ENCODE measurements at places on chromosomes 12 and 14. TPM values are rescaled to one million over a fixed set of nuclear protein-coding genes. Genes with fewer than 3 reads are reported as not detected.

GRCh38 chr12:53952871-53953734, 1.6 kb upstream of the HOXC12 start:
- DNase-seq, result no peak

GRCh38 chr12:49604856-49605255, 583 bp downstream of the FAM186B start:
- no peak for DNase-seq

DNA sequence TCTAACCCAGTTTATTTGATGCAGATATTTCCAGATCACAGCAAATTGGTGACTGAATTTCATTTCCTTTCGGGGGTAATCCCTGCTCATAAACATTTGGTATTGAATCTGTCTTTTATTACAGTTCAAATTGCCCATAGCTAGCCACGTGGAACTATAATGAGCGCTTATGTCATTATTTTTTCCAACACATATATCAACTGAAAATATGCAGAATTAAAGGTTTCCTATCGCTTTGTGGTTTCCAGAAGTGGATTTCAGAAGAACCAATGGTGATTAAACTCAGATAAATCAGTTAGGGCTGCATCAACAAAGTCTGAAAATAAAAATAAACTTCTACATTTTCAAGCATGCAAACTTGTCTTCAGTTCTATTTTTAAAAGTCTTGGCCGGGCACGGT, 111.9 kb downstream of the PIK3C2G start:
- no peak for DNase-seq

DNA sequence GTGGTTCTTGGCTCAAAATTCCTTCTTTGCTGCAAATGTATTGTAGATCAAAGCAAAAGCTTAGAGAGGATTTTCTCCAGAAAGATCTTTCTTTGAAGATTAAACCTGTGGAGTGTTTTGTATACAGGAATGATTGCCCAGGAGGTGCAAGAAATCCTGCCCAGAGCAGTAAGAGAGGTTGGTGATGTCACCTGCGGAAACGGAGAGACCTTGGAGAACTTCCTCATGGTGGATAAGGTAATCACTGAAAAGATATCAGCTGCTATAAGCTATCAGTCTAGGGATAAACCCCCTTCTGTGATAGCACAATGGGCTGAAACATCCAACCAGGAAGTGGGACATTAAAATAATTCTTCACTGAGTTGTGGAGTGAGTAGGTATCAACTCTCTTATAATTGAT, 85.7 kb downstream of the MYRFL start:
- DNase-seq, result peak; percentile 57

GRCh38 chr14:37122288-37122687, 50.1 kb downstream of the SLC25A21 start:
- no peak for DNase-seq

DNA sequence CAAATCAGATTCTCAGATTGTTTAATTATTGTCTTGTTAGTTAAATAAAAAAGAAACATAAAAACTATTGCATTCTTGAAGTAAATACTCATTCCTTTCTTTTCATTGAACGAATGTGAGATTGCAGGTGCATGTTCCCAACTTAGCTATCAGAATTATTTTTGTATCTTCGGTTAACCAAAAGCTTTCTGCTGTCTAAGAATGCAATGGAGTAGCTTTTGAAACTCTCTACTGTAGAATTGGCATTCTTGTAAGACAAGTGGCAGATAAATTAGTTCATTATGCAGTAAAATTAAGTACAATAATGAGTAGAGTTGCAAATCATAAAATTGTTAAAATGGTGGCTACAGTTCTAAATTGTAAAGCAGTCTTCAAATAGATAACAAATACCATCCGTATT, 298.1 kb downstream of the ACSS3 start:
- no peak for DNase-seq

DNA sequence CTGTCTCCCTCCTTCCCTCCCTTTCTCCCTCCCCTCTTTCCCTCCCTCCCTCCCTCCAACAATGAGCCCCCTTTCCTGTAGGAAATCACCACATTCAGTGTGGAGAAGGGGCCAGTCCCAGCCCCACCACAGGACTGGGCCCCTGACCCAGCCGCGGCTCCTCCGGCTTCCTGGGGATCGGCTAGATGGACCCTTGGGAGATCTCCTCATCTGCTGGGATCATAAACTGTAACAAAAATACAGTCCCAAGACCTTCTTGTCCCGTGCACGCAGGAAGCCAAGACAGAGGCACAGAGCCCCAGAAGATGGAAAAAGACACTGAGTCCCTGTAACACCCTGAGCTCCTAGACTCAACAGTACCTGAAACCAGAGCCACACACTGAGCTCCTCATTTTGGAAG, 23.9 kb downstream of the DIO3 start:
- DNase-seq, result no peak

- no peak for DNase-seq
These were observed 58.9 kb upstream of the ANKS1B start for GRCh38 chr12:100043631-100044030.

- no peak for DNase-seq
These were observed 4.8 kb downstream of the RNF34 start for GRCh38 chr12:121404734-121405133.

DNA sequence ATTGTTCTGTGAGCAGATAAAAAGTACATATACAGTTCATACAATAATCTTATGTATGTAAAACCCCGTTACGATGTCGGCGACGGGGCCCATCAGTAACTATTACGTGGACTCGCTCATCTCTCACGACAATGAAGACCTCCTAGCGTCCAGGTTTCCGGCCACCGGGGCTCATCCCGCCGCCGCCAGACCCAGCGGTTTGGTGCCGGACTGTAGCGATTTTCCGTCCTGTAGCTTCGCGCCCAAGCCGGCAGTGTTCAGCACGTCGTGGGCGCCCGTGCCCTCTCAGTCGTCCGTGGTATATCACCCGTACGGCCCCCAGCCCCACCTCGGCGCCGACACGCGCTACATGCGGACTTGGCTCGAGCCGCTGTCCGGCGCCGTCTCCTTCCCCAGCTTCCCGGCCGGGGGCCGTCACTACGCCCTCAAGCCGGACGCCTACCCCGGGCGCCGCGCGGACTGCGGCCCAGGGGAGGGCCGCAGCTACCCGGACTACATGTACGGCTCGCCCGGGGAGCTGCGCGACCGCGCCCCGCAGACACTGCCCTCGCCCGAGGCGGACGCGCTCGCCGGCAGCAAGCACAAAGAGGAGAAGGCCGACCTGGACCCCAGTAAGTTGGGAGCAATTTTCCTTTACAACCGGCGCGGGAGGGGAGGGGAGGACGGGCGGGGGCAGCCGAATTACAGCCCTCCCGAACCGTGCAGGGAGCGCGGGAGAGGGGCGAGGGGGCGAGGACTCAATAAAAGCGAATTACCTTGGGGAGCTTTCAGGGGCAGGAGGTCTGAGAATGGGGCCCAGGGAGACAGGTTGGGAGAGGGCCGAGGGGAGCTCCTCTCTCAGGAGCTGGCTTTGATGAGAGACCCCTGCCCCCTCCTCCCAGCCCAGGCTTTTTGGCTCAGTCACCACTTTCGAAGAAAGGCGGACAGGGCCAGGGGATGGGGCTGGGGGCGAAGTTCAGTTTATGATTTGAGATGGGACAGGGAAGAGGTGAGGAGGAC, at the start of gene HOXC9:
HOXC9 (plus strand) TSS at position 46 of the 999 bp plus-strand sequence; CDS start at position 74, 28 bp downstream.
- no peak for DNase-seq

DNA sequence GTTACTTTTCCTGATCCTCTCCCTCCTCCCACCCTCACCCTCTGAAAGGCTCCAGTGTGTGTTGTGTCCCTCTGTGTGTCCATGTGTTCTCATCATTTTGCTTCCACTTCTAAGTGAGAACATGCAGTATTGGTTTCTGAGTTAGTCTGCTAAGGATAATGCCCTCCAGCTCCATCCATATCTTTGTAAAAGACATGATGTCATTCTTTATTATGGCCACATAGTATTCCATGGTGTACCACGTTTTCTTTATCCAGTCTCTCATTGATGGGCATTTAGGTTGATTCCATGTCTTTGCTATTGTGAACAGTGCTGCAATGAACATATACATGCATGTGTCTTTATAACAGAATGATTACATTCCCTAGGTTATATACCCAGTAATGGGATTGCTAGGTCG, 51.9 kb upstream of the BBS10 start:
- DNase-seq, result no peak

DNA sequence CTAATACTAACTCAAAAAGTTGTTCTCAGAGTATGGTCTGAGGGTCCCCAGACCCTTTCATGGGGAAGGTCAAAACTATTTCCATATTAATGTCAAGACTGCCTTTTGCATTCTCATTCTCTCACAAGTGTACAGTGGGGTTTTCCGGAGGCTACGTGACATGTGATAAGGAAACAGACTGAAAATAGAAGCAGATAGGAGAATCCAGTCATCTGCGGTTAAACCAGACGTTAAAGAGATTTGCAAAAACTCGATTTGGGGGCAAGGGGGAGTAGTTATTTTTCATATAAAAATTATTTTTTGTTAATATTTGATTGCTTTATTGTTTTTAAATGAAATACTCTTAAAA, 1.0 kb upstream of the NAP1L1 start:
- DNase-seq, result peak; percentile 55

DNA sequence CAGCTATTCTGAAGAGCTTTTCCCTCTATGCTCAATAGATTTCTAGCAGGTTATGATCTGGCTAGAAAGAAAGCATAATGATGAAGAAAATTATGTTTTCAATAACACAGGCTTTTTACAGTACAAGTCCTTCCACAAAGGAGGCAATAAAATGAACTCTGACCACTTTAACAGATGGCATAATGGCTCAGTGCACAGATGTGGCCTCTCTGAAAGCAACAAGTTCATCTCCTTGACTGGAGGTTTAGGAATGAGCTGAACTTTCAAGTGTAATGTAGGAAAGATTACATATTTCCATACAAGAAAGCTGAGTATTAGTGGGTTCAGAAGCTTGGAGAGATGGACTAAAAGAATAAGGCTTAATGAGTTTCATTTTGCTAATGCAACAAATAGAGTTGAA, 147.4 kb downstream of the EFCAB11 start:
- no peak for DNase-seq

GRCh38 chr14:106185837-106186233, 659.5 kb downstream of the TMEM121 start:
- DNase-seq, result peak; percentile 41

GRCh38 chr14:89912667-89913211, 41.8 kb downstream of the EFCAB11 start:
- no peak for DNase-seq

The OASL gene
- total RNA-seq, result 1.4 TPM

The SLC15A4 gene
- total RNA-seq, result 32.1 TPM

The MSRB3 gene
- not detected for total RNA-seq

The TDRD9 gene
- not detected for total RNA-seq

The MFAP5 gene
- not detected for total RNA-seq

The TMEM132C gene
- not detected for total RNA-seq

The ADAM20 gene
- 1.6 TPM for total RNA-seq

The TMPRSS12 gene
- not detected for total RNA-seq

All from Karpas-422 (cell line).